NCI-H1048 (cell line): ENCODE measurements at places on chromosomes 3 and 15.

GRCh38 chr3:56691165-56692000, 8.3 kb upstream of the TASOR start:
- DNase-seq, result no peak

- no peak for DNase-seq
Measured at GRCh38 chr3:37729119-37729518, 132.6 kb upstream of the CTDSPL start.

DNA sequence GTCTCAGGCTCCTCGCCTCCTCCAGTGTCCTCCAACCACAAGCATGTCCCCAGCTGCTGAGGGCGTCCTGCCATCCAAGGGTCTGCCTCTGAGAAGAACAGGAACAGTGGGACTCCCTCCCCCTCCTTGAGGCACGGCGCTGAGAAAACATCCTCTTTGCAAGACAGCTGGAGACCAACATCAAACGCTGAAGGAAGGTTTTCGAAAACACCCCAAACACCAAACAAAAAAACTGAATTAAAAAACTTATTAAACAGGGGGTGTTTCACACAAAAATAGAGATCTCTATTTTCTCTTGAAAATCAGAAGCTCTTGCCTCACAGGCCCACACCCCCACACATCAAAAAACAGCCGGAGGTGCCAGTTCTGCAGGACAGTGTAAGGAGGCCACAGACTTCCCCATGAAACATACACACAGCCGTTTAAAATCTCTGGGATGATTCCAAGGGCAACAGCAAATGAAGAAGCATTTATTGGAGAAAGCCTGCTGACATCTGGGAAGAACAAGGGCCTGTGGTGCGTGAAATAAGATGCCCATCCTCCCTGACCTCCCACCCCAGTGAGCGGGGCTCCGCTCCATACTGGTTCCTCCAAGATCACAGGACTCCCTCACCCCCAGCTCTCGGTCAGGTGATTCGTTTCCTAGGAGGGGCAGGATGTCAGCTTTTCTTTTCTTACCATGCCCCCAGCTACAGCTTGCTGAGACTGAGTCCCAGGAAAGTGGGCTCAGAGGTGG, 71.3 kb downstream of the NUP210 start:
- no peak for DNase-seq

DNA sequence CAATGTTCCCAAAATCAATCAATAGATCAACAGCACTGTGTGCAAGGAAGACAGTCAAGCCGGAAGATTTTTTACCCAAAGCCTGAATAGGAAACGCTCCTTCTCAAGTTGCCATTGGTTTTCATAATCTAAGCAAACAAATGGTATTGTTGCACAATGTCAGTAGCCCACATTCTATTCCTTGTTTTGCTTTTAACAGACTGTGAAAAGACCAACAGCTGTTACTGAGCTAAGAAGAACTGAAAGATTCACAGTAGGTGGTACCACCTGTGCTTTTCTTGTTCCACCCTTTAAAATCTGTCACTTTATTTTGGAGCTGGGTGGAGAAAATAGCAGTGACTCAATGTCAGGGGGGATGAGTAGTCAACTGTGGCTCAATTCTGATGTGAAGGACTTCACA, 357.5 kb upstream of the CADM2 start:
- no peak for DNase-seq

DNA sequence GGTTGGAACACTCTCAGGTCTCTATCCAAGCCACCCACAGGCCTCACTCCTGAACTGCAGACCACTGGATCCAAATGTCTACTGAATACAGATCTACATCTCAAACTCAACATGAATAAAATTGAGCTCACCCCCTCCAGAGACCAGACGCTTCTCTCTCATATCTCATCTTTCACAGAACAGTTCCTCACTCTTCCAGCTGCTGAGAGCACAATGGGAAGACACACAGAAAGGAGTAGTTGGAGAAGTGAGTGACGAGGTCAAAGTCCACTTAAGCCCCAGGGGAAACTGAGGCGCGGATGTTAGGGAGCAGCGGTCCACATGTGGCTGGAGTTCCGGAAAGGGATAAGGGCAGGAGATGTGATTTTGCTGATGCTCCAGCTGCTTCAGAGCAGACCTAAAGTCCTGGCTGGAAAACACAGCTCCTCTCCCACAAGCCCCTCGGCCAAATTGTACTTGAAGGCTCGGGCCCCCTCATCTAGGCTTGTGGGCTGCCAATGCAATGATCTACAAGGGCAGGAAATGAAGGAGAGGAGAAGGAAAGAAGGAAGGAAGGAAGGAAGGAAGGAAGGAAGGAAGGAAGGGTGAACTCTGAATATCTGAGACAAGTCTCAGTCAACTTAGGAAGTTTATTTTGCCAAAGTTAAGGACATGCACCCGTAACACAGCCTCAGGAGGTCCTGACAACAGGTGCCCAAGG, 211.2 kb upstream of the TLE3 start:
- DNase-seq, result no peak

DNA sequence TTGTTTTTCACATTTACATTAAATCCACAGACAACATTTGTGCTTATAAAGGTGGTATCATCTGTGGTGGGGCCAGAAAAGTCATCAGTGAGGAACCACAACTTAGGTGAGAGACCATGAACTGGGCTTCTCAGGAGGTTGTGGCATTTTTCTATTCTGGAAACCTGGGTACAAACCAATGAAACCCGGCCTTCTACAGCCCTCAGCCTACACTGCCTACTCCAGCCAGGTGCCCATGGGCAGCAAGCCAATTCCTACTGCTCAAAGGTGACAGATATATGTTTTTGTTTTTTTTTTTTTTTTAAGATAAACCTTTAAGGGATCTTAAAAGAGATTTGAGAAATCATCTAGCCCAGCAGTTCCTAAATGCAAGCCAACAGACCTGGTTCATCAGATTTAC, 20.3 kb downstream of the SPG21 start:
- DNase-seq, result no peak
